ENCODE measurements at places on chromosomes 6 and 20.

DNA sequence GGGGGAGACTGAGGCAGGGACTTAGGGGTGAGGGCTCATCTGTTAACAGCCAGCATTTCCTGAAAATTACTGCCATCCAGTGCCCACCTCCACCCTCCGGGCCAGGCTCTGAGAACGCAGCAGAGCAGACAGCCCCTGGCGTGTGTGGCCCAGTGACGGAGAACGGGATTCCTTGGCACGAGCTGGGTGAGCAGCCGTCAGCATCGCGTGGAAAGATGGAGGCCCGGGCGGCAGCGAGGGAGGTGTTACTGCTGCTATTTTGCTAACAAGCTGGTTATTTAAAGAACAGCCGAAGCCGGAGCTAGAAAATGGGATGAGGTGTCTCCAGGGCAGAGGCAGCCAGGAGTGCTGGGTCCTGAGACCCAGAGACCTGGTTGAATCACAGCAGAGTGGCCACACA lies 62.7 kb downstream of the DLGAP4 start:
- DNase-seq = no peak

GRCh38 chr6:96089173-96089572 lies 73.4 kb downstream of the FUT9 start:
- DNase-seq = no peak

- no peak for DNase-seq
Observed at GRCh38 chr6:92667843-92668242, 751.5 kb downstream of the EPHA7 start.

DNA sequence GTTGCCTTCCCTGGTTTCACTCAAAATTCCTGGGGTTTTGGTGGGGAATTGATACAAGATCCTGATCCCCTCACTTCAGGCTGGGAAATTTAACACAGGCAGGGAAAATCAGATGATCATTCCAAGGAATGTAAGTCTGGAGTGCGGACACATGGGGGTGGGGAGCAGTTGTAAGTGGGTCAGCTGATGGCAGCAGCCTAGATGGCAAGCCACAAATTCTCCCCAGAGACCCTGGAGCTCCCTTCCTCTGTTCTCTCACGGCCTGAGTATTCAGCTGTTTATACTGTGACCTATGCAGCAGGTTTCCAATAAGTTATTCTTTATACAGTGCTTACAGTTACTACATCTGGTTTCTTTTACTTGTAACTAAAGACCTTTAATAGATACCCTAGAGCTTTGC lies 144.9 kb downstream of the SH3BGRL2 start:
- no peak for DNase-seq

DNA sequence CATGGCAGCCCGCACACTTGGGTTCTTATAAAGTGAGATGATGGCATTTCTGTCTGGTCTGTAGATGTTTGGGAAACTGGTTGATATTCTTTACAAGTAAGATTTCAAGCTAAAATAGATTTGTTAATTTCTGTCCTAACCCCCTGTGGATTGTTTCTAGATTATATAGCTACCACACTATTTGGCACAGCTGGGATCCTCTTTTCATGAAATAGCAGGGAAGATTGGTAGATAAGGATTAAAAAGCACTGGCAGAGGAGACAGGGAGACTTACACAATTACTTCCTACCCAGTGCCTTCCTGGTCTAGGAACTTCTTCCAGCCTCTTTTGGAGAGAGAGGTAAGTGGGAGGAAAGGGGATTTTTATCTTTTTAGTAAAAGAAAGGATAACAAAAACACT lies 13.2 kb upstream of the ATXN1 start:
- no peak for DNase-seq

GRCh38 chr6:34701199-34701598 lies 4.6 kb upstream of the ILRUN start:
- no peak for DNase-seq

GRCh38 chr20:19992996-19993908 lies 23.9 kb upstream of the NAA20 start:
- DNase-seq = no peak

GRCh38 chr20:17878912-17879602 lies 89.5 kb downstream of the SNX5 start:
- DNase-seq = no peak

GRCh38 chr20:9616455-9616805 lies 102.0 kb downstream of the LAMP5 start:
- DNase-seq = no peak

DNA sequence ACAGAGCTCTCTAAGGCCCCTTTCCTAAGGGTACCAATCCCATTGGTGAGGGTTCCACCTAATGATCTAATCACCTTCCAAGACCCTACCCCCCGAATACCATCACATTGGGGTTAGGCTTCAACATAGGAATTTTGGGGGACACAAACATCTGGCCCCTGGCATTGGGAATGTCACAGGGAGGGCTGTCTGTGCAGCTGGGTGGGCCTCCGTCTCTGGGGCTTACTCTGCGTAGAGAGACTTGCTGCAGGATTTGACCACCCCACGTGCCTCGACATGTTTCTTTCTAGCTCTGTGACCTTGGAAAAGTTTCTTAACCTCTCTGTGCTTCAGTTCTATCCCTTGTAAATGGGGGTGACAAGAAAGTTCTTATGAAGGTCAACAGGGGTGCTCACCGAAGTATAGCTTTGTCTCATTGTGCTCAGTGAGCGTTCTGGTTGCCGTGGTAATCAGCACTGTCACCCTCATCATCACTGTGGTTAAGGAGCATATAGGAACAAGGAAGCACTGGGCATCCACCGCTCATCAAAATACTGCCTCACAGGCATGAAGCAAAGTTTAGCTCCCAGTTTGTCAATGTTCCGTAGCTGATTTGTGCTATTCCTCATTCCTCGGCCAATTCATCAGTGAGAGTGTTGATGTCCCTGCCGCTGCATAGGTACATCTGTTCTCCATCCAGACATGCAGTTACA lies 152.8 kb downstream of the SYCP2 start:
- DNase-seq = no peak

- DNase-seq = no peak
Observed at GRCh38 chr6:104771258-104771832, 88.4 kb downstream of the HACE1 start.

GRCh38 chr6:32603888-32604287 lies 14.2 kb upstream of the HLA-DRB1 start:
- no peak for DNase-seq

DNA sequence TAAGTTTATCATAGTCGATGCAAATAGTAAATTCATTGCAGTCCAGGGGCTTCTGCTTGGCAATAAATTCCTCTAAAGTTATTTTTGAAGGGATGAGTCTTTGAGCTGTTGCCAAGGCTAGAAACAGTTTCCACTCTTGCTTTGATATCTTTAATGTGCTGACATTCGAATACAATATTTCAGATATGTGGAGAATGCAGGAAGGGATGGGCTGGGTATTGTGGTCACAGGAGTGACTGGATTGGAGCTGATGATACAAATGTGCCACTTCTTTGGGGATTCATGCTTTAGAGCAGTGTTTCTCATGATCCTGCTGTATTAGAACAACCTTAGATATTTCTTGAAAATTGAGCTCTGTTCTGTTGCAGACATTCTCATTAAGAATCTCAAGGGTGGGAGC lies 139.0 kb downstream of the PRDM13 start:
- no peak for DNase-seq

DNA sequence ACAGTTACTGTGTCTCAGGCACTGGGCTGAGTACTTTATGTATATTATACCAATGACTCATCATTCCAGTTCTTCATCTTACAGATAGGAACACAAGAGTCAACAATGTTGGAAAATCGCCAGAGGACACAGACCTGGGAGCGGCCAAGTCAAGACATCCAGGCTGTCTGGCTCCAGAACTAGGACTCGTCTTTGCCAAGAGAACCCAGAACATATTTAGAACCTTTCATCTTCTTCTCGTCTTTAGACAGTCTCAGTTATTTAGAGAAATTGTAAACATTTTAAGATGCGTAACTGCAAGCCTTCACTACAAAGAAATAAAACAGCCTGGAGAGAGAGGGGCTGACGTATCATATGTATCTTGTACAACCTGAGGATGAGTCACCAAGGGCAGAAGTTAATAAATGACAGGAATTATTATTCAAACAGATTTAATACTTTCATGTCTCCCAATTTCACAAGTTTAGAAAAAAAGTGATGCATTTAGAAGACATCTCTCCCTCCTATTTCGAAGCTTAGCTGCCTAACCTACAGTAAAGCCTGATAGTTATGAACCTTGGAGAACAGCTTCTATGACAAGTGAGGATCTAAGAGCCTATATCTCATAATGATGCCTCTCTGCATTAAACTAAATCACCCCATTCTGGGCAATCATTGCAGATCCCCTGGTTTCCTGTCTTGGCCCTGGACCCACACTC lies 43.4 kb downstream of the SLC22A3 start:
- no peak for DNase-seq

- DNase-seq = no peak
Observed at GRCh38 chr20:32142088-32142487, 32.6 kb downstream of the TM9SF4 start.

GRCh38 chr6:11492464-11493290 lies 44.9 kb upstream of the TMEM170B start:
- no peak for DNase-seq

GRCh38 chr6:162777091-162777490 lies 49.3 kb downstream of the PACRG start:
- DNase-seq = no peak
